ENCODE measurements at places on chromosomes 11 and 22.

DNA sequence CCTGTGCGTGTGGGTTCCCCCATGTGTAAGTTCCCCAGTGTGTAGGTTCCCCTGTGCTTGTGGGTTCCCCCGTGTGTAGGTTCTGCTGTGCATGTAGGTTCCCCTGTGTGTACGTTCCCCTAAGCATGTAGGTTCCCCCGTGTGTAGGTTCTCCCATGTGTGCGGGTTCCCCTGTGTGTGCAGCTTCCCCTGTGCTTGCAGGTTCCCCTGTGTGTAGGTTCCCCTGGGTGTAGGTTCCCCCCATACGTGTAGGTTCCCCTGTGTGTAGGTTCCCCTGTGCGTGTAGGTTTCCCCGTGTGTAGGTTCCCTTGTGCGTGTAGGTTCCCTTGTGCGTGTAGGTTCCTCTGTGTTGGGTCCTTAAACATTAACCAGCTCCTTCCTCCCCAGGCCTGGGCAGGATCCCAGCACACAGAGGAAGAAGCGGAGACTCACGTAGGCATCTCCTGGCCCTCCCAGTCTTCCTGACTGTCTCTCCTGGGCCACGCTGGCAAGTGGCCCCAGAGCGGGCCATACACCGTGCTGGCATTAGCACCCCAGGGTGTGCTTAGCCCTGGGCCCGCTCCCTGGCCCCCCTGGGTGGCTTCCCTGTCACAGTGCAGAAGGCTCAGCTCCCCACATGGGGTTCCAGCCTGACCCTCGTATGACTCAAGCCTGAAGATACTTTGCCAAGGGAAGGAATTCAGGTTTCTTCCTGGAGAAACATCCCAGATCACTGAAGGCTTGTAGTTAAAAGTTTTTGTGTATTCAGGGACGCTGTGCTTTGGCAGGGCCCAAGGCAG is 2.8 kb upstream of the GRAMD4 start:
- no peak for DNase-seq

DNA sequence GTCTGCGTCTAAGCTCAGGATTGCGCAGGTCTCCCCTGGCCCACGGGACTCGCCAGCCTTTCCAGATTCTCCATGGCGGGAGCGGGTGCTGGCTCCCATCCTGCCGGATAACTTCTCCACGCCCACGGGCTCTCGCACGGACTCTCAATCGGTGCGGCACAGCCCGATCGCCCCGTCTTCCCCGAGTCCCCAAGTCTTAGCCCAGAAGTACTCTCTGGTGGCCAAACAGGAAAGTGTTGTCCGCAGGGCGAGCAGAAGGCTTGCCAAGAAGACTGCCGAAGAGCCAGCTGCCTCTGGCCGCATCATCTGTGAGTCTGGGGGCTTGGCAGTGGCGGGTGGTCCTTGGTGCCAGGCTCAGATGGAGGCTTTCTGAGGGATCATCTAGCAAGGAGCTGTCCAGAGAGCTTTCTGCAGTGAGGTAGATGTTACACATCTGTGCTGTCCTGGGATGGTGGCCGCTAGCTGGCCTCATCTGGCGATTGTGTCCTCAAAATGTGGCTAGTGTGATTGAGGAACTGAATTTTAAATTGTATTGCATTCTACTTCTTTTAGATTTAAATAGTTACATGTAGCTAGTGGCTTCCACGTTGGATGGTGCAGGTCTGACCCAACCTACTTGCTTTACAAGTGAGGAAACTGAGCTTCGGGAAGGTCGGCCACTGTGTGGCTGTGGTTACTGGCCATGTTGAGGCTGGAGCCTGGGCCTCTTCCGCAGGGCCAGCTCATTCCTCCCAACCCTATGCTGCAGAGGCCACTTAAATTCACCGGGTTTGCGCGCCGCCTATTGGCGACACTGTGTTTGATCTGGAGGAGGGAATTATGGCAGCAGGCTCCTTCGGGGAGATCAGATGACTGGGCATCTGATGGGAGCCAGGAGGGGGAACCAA is 6.7 kb downstream of the INCENP start:
- no peak for DNase-seq

- peak; percentile 24 for DNase-seq
Measured at GRCh38 chr22:42078469-42079318, 806 bp upstream of the SMDT1 start.

DNA sequence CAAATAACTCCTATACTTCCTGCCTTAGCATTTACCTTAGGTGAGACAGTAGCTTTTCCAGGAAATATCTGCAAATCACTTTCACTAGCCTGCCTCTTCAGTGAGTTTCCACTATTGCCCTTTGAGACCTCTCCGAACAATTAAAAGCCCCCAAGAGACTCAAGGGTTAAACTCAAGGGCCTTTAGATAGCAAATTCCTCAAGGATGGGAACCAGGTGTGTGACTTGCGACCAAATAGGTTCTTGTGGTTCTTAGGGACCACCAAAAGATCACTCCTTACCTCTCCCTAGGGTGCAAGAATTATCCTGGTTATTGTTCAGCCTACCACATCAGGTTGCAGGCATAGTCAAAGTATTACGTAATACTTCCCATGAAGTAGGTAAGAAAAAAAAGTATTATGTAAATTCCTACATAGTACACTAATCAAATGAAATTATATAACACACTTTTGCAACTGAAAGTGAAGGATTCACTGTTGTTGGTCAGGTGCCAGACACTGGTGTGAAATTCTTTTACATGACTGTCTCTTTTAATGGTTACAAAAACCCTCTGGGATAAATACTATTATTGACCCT is 1.4 kb upstream of the RDX start:
- no peak for DNase-seq

DNA sequence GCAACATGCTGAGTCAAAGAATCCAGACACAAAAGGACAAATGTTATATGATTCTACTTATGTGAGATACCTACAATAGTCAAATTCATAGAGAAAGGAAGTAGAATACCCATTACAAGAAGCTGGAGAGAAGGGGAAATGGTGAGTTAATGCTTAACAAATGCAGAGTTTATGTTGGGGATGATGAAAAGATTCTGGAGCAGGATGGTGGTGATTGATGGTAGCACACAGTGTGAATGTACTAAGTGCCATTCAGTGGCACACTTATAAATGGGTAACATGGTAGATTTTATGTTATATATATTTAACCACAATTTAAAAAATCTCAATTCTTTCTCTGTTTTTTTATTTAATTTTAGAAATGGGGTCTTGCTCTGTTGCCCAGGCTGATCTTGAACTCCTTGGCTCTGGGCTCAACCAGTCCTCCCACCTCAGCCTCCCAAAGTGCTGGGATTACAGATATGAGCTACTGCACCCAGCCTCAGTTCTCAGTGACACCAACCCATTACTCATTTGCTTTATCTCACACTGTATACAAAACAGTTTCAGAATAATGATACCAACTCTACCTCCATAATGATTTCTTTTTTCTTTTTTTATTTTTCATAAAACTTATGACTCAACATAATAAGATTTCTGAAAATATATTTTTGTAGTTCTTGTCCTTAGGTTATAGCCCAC is 9.6 kb upstream of the RELA start:
- no peak for DNase-seq

DNA sequence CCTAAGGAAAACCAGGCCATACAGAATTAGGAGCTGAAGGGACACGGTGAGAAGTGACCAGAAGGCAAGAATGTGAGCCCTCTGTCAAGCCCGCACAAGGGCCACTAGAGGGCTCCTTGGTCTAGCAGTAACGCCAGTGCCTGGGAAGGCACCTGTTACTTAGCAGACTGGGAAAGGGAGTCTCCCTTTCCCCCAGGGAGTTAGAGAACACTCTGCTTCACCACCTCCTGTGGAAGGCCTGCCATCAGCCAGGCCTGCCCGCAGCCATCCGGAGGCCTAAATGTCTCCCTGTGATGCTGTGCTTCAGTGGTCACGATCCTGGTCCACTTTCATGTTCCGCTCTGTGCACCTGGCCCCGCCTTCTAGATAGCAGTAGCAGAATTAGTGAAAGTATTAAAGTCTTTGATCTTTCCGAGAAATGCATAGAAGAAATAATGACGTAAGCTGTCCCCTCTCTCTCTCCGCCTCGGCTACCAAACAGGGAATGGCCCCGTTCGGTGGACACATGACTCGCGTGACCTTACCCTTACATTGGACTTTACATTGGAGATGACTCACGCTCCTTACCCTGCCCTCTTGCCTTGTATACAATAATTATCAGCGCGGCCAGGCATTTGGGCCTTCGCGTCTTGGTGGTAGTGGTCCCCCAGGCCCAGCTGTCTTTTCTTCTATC is 10.7 kb upstream of the GSTP1 start:
- DNase-seq: peak; percentile 85

GRCh38 chr11:68206211-68206610 is 6.9 kb downstream of the KMT5B start:
- DNase-seq: no peak

All from upper lobe of left lung (tissue), 6 donors.